ENCODE measurements at places on chromosomes 11 and 22.

DNA sequence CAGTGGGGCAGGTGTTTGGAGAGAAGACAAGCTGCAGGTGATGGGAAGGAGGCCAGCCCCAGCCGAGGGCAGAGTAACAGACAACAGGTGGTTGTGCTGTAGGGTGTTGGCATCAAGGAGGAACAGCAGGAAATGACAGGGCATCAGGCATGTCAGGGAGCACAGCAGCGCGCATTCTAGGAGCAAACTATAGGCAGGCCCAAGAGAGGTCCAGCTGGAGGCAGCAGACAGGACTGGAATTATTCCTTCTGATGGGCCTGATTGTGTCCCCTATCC, 13.6 kb downstream of the ADM start:
- no peak for DNase-seq

- DNase-seq: no peak
Observed at GRCh38 chr11:105732611-105733010, 122.7 kb downstream of the GRIA4 start.

- no peak for DNase-seq
Observed at GRCh38 chr11:68303982-68304780, 8.2 kb upstream of the LRP5 start.

DNA sequence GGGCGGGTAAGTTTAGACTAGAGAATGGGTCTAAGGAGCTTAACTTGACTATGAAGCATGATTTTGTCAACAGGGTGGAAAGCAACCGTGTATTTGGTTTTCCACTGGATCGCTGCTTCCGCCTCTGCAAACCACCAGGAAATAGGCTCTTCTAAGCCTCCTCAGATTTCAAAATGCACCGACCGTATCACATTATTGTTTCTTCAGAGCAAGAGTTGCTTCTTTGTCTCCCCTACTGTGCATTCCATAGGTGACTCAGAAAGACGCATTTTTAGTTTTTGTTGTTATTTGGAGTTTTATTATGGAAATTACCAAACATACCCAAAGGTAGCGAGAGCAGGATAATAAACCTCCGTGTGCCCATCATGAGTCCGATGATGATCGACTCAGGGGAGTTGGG, 64.3 kb upstream of the RASD2 start:
- no peak for DNase-seq

DNA sequence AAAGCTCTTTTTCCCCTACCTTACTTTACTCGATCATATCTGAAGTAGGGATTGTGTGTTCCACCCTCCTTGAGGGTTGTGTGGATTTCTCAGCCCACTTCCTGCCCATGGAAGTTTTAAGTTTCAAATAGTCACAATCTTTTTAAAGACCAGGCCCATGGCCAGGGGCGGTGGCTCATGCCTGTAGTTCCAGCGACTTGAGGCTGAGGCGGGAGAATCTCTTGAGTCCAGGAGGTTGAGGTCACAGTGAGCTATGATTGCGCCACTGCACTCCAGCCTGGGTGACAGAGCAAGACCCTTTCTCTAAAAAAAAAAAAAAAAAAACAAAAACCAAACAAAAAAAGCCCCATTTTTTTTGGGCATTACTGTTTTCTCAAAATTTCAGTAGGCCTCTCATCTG, 36.3 kb upstream of the LRRC10B start:
- DNase-seq: no peak

DNA sequence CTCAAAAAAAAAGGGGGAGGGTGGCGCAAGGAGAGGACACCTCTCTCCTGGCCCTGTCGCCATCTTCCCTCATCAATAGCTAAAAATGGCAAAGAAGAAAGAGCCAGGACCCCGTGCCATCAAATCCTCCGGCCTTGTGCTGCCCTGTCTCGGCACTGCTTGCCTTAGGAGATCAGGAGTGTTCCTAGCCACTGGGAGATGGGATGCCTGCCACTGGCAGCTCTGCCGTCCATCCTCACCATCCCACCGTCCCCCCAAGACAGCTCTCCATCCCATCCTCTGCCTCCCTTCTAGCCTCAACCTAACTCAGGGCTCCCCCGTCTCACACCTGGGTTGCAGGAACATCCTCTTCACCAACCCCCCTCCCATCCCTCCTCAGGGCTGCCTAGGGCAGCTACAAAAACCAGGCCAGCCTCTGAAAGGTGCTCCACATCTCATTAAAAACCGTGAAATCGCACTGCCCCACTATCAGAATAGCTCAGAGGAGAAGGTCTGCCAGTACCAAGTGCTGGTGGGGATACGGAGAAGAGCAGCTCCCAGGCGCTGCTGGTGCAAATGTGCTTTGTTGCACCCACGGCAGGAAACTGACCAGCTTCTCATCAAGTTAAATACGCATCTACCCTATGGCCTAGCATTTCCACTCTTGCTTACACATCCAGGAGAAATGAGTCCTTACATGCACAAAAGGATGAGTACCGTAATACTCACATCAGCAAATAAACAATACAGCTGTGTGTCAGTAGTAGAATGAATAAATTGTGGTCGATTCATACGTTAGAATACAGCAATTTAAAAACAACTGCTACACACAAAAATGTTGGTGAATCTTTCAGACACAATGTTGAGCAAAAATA, 31.7 kb upstream of the GCAT start:
- no peak for DNase-seq

DNA sequence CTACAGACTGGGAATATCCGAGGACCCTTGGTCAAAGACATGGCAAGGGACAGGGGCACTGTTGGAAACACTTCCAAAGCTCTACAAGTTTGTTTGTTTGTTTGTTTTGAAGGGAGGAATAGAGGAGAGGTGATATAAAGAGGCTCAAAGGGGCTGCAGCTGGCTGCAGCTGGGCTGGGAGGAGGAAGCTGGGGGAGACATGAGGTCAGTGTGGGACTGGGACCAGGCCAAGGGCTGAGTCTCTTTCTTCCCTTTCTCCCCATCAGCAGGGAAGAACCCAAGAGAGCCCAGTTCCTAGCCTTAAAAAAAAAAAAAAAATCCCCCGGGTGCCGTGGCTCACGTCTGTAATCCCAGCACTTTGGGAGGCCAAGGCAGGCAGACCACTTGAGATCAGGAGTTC, 5.0 kb downstream of the RHOG start:
- DNase-seq: no peak

- no peak for DNase-seq
Observed at GRCh38 chr11:130403967-130404366, 24.4 kb downstream of the ADAMTS8 start.

- DNase-seq: no peak
Observed at GRCh38 chr11:69272055-69272454, 21.9 kb upstream of the MYEOV start.

DNA sequence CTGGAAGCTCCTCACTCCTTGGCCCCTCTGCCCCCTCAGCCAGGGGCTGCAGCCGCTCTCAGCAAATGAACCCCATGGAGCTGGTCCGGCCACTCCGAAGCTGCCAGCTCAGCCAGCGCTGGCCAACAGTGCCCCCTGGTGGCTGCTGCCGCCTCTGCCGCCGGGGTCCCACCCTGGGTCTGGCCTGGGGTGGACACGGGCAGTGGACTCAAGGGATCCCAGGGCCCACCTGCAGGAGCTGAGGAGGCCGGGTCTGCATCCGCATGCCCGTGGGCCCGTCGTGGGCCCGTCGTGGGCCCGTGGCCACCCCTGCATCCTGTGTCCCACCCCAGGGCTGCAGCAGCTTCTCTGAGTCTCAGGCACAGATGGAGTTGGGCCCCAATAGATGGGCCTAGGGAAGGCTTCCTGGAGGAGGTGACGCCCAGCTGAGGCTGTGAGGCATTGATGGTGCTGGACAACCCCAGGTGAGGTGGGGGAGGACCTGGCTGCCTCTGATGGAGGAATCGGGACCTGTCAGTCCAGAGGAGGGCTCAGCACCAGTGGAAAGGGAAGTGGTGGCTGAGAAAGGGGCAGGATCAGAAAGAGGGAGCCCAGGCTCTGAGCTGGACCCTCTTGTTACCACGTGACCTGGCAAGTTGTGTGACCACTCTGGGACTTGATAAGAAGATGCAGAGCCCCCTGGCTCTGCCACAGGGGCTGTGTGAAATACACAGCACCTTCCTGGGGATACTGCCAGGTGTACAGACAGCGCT, 522.3 kb downstream of the BRD1 start:
- no peak for DNase-seq

GRCh38 chr22:38051261-38051660, 5.9 kb upstream of the PICK1 start:
- DNase-seq: no peak

DNA sequence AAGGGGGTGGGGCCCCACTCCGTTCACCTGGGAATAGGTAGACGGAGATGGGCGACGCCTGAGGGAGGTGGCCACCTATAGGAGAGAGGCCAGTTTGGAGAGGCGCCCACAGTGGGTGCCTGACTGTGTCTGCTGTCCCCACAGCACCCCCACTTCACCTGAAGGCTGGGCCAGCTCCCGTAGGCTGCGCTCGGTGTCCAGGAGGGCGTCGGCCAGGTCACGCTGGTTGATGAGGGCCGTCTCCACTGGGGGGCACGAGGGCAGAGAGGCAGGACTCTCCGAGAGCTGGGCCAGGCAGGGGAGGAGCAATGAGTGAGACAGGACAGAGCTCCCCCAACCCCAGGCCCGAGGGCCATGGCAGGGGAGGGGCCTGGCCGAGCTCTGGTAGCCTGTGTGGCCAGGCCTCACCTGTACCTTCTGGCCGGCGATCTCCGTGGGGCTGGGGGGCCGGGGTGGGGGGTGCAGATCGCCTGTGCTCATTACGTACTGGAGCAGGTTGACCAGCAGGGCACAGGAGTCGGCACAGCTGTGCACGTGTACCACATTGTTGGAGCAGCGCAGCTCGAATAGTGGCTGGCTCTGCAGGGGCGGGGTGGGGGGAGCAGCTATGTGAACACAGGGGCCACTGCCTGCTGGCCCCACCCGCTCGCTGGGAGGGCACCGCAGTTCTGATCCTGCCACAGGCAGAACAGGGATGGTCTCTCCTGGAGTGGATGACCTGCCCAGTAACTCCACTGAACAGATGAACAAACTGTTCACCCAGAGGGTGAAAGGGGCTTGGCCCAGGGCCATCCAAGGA, 14.7 kb downstream of the ATG2A start:
- no peak for DNase-seq

GRCh38 chr22:48893288-48894063, 934.2 kb downstream of the BRD1 start:
- no peak for DNase-seq

GRCh38 chr11:27348340-27348873, 14.6 kb downstream of the CCDC34 start:
- DNase-seq: no peak

DNA sequence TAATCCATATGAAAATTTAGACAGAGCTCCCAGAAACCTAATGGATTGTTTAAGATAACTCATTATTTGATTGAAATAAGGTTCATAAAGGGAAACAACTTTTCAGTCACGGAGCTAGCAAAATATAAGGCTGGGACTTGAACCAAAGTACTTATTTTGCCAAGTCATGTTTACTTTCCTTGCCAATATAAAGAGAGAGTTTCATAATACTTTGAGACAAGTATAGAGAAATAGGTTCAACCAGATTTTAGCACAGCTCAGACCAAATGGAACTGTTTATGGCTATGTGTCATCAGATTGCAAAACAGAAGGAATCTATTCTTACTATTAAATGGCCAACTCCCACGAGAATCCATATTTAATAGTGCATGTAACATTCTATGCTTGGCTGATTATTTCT, 1517.5 kb upstream of the TENM4 start:
- no peak for DNase-seq

DNA sequence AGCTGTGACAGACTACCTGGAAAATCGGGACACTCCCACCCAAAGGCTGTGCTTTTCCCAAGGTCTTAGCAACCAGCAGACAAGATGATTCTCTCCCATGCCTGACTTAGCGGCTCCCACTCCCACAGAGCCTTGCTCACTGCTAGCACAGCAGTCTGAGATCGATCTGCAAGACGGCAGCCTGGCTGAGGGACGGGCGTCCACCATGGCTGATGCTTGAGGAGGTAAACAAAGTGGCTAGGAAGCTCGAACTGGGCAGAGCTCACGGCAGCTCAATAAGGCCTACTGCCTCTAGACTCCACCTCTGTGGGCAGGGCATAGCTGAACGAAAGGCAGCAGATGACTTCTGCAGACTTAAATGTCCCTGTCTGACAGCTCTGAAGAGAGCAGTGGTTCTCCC, 84.9 kb downstream of the SMCO4 start:
- no peak for DNase-seq

DNA sequence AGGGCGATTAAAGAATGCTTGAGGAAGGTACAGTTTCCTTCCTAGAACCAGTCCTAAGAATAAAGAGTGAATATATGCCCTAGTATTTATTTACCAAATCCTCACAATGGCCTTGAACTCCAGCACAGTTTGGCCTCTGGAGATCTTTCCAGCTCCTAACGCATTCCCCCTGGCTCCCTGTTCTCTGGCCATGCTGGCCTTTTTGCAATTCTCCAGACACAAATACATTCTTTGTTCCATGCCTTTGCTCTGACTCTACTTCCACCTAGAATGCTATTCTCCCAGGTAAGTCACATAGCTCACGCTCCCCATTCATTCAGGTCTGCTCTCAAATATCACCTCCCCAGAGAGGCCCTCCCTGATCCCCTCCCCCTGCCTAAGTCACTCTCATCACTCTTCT, 3.7 kb upstream of the DGKZ start:
- DNase-seq: no peak

DNA sequence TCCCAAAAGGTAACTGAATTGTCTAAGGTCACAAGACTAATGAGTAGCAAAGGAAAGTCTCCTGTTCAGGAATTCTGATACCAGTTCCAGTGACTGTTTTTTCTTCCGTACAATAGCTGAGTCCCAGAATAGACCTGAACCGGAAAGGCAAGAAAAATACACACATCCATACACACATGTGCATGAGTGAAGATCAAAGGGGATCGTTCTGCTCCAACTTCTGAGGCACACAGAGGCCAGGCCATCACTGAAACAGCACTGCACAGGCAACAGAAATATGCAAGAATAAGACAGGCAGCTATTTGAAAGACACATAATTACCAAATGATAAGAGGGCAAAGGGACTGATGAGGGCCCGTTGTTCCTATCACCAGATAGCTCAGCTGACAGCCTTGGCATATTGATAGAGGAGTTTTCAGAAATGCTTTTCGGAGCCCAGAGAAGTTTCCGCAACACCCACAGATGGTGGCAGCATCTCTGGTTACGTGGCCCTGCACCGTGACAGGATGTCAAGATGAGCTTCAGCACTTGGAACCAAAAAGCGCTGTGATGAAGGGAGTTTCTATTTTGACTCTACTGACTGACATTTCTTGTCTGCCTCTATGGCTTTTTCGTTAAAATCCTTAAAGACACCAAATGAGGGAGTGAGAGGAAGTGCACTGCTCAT, 280.6 kb downstream of the LARGE1 start:
- DNase-seq: no peak
